ENCODE measurements at places on chromosomes 6 and 20.

GRCh38 chr6:11460001-11460668, 77.4 kb upstream of the TMEM170B start:
- no peak for DNase-seq

DNA sequence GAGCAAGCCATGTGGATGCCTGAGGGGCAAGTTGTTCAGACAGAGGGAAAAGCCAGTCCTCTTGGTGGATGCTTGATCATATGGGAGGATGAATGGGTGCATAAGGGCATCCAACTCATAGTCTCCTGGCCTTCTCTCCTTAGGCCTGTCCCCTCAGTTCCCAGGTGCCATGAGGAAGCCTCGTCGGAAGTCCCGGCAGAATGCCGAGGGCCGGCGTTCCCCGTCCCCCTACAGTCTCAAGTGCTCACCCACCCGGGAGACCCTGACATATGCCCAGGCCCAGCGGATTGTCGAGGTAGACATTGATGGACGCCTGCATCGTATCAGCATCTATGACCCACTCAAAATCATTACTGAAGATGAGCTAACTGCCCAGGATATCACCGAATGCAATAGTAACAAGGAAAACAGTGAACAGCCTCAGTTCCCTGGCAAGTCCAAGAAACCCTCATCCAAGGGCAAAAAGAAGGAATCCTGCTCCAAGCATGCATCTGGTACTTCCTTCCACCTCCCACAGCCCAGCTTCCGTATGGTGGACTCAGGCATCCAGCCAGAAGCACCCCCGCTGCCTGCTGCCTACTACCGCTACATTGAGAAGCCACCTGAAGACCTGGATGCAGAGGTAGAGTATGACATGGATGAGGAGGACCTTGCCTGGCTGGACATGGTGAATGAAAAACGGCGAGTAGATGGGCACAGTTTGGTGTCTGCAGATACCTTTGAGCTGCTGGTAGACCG, 3.8 kb downstream of the BRPF3 start:
- DNase-seq = no peak

- no peak for DNase-seq
These were observed 76.0 kb upstream of the TOX2 start for GRCh38 chr20:43838703-43839060.

GRCh38 chr6:29200767-29201662, 30.3 kb downstream of the OR2J2 start:
- no peak for DNase-seq

DNA sequence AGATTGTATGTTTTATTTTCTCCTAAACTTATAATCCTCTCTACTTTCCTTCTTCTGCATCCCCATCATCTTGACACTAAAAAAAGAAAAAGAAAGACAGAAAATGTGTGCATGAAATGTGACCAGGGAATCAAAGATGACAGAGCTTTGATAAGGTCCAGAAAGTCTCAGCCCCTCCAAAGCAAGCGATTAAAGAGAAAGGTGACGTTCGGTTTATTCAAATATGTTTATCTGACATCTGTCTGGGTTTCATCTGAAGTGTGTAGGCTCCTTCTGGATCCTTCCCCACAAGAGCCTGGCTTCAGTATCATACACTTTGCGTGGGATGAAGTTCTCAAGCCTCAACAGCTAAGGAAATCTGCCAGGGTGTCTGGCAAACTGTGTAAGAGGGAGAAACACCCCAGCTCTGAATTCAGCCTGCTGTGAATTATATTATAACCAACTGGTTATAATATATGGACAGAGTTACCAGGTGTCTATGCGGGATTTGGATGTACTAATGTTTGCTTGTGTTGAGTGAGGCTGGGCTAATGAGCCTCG, 263.0 kb downstream of the ZNF217 start:
- DNase-seq = no peak

GRCh38 chr6:1296542-1296941, 15.4 kb upstream of the FOXQ1 start:
- DNase-seq = no peak

All from NCI-H187 treated with DMSO at 0.1 percent for 48 hours (cell line).